ENCODE measurements at places on chromosomes 3 and 15.

DNA sequence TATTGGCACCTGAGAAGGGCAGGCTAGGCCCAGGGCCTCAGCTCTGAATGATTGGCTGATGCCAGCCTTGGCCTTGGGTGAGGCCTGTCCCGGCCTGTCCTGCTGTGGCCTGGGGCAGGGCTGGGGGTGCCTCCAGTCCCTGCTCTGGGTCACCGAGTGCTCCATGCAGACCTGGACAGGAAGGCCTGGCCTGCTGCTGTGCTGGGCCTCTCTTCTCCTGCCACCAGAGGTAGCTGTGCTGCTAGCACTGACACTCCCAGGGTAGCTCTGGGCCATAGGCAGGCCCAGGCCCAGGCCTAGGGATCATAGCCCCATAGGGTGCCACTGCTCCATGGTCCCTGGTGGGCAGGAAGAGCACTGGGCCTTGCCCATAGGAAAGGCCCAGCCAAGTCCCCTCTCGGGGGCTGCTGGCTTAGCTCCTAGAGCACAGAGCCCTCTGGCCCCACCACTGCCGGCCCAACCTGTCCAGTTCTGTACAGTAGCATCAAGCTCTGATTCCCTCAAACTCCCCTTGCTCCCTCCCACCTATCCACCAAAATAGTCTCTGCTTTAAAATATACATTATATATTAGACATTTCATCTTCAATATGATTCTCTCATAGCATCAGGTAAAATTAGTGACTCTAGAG is 18.2 kb downstream of the ABTB1 start:
- no peak for DNase-seq

DNA sequence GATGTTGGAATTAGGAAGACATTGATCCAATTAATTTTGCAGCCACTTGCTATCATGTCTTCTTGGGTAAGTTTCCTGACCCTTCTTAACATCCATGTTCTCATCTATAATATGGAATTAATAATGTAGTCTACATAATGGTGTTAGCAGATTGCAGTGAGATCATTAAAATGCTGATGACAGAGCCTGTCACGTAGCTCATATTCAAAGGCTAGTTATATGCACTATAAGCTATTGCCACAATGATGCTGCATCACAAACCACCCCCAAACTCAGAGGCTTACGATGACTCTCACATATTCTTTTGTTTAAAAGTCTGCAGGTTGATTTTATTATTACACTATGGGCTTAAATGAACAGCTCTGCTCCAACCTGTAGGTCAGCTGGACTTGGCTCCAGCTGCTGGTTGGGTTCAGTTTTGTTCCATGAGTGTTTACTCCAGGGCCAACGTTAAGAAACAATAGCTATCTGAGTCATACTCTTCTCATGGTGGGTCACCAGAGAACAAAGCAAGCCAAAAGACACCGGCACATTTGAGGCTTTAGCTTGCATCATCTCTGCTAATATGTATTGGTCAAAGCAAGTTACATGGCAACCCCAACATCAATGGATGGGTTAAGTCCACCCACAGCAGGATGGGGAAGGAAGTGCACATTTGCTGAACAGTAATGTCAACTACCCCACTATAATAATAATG is 250.0 kb upstream of the SLCO3A1 start:
- DNase-seq, result no peak

DNA sequence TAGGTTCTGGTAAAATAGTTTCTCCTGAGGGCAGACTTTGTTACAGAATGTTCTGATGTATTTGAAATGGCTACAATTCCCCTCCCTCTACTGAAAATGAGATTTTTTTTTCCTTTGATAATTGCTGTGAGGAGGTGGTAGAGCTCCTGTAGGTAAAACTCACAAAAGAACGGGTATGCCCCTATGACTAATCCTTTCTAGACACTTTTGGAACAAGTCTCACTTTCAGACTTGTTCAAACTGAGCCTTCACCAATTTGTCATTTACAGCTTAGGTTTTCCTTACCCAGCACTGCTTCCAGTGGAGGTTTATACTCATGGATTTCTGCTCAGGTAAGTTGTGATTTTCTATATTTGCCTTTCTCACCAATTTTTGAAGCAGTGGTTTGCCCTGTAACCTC is 115.6 kb downstream of the NLGN1 start:
- DNase-seq, result no peak

DNA sequence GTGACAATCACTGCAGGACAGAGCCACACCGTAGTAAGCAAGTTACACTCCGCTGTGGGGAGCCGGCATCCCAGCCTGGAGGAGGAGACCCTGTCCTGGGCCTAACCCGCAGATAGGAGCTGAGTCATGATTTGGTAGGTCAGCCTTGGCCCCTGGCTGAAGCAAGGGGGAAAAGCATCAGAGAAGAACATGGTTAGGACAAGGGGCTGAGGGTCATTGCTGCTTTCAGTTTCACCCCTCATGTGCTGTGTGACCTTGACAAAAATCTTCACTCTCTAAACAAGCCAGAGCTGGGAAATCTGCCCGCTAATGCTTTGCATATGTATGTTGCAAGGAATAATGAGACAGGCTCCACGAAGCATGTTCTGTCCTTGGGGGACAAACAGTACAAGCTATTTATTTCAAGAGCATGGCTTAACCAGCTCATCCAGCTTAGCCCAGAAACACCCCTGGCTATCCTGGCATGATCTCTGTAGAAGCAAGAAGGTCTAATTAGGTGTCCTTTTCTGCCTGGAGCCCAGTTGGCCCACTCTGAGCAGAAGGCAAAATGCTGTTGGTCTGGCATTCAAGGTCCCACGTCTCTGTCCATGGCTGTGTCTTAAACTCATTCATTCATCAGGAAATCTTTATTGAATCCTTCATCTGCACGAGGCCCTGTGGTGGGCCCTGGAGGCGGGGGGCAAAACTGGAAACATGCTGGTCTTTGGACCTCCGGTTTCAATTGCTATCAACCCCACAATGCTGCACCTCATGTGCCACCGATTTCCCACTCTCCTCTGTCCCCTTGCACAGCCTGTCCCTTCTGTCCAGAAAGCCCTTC is 221.3 kb upstream of the LYSMD4 start:
- no peak for DNase-seq

- no peak for DNase-seq
Measured at GRCh38 chr3:139113993-139114375, 69.3 kb upstream of the PRR23C start.

- DNase-seq, result no peak
Measured at GRCh38 chr3:121072133-121072532, 164.1 kb downstream of the STXBP5L start.

DNA sequence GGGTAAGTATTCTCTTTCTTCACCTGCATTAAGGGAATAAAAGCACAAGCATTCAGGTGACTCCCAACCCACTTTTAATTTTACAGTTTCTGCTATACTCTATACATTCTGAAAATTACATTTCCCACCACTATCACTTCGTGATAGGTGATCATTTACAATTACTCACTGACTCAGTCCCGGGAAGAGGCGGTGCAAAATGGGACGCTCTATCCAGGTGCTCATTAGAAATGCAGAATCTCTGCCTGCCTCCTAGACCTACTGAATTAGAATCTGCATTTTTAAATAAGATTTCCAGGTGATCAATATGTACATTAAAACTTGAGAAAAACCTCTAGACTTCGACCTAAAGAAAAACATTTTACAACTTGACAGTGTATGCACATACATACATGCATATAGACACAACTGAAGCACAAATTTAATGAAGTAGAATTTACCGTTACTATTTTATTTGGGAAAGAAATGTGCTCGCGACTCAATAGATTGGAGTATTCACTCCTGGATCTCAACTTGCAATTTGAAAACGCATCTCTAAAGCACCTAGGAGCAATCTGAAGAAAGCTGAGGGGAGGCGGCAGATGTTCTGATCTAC is 598 bp upstream of the TGFBR2 start:
- DNase-seq, result no peak

DNA sequence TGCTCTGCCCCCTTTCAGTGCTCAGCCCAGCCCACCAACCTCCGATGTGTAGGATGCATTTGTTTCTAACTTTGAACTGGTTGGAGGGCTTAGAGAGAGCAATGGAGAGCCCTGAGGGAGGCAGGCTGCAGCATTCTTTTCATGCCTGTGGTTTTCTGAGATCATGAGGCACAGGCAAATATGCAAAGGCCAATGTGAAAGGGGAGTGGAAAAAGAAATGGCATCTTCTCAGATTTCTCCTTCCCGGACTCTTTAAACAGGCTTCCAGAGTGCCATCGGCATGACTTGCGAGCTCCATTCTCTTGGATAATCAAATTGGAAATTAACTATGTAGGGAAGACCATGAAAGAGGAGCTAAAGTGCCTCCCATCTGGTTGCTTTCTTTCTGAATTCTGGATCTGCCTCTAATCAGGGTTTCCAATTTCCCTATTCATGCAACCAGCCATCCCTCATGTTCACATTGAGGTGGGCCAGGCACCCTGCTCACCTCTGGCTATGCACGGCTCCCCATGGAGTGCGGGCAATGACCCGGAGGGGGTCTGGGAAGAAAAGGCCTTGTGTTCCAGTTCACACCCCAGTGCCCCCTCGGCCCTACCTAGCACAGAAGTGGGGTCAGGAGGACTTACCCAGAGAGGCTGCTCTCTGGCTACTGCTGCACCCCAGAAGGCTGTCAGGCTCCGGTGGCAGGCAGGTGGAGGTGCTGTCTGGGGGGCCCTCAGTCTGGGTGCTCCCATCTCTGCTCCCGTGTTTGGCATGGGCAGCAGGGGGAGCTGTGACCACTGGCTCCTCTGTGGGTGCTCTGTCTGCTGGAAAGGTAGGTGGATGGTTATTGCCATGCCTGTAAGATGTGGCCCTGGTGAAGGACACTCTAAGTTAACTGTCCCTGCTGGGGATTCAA is 16.1 kb downstream of the AMOTL2 start:
- DNase-seq, result no peak

DNA sequence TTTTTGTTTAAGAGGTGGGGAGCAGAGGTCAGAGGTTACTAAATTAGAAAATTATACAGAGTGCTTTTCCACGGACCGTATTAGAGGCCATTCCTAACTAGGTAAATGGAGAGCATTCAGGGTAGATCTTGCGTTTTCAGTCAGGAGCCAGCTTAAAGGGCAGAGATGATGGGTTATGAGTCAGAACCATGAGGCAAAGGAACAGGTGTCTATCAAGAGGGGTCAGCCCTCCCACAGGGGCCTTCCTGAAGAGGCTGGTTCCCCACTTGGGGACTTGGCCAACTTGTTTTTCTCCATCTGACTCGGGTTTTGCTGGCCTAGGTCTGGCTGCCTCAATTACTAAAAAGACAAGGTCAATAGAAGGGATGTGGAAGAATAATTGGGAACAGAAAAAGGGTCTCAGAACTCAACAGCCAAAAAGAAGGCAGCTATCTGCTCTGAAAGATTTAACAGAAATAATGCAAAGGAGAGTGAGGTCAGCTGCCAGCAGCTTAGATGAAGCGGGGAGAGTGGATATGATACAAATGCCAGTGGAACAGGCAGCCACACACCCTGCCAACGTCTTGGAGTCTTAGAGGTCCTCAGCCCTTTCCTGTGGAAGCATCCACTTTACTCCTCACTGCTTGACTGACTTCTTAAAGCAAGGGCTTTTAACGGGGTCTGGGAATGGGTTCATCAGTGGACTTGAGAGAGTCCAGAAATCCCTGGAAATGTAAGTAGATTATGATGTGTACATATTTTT is 17.6 kb downstream of the MTMR14 start:
- DNase-seq, result no peak

Measured in stimulated activated CD4-positive, alpha-beta T cell treated with anti-CD3 and anti-CD28 coated beads, Interleukin-2, amount 100 ng/mL, for 24 hours (primary cell).